ENCODE measurements at places on chromosomes 13 and 19.

GRCh38 chr13:79966493-79966895 is 374.4 kb downstream of the SPRY2 start:
- DNase-seq: peak; percentile 72

DNA sequence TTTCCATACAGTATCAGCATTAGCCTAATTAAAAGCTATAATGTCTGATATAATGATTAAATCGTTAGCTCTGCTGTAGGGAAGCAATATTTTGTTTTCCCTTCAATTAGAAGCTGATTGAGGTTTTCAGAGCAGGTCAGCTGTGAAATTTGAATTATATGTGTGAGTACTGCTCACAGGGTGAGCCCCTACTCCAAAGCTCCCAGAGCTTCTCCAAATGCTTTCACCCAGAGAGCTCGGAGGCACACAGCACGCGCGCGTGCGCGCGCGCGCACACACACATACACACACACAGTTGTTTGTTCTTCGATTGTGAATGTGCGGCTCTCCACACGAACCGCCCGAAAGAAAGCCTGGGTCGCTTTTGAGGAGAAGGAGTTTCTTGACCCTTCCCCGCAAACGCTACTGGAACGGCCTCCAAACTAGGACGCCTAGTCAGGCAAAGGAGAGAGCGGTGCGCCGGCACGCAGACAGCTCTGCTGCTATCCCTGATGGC is 4.8 kb upstream of the SOX1 start:
- DNase-seq: no peak

GRCh38 chr13:54705738-54706137 is 1677.1 kb downstream of the OLFM4 start:
- no peak for DNase-seq

DNA sequence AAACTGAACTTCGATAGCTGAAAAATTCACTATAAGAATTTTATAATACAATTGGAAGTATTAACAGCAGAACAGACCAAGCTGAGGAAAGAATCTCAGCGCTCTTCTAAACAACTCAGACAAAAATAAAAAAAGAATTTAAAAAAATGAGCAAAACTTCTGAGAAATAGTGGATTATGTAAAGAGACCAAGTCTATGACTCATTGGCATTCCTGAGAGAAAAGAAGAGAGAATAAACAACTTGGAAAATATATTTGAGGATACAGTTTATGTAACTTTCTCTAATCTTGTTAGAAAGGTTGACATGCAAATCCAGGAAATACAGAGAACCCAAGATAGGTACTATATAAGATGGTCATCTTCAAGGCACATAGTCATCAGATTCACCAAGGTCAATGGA is 25.4 kb downstream of the SLC25A15 start:
- DNase-seq: no peak

GRCh38 chr13:41332829-41333228 is 21.8 kb downstream of the NAA16 start:
- no peak for DNase-seq

DNA sequence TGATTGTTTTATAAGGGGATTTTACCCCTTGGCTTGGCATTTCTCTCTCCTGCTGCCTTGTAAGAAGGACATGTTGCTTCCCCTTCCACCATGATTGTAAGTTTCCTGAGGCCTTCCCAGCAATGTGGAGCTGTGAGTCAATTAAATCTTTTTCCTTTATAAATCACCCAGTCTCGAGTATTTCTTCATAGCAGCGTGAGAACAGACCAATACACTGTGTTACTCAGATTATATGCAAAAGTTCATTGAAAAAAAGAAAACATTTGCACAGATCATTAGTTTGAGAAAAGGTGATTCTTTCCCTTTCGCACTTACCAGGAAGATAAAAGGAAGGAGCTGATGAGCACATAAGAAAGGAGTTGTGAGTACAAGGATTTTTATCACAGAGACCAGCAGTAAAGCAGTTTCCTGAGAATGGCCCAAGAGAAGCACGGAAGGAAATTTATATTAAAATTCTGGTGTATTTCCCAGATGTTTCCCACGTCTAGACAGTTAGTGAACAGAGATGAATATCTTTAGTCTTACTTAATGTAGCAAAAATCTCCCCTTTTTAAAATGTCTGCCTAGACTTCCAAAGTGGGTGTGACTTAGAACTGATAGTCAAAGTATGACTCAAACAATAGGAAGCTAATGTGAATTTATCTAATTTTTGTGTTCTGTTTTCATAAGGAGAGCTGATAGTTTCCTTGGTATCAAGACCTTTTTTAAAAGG is 431.8 kb upstream of the SGCG start:
- no peak for DNase-seq

GRCh38 chr19:4557144-4557970 is 2.1 kb downstream of the SEMA6B start:
- no peak for DNase-seq

DNA sequence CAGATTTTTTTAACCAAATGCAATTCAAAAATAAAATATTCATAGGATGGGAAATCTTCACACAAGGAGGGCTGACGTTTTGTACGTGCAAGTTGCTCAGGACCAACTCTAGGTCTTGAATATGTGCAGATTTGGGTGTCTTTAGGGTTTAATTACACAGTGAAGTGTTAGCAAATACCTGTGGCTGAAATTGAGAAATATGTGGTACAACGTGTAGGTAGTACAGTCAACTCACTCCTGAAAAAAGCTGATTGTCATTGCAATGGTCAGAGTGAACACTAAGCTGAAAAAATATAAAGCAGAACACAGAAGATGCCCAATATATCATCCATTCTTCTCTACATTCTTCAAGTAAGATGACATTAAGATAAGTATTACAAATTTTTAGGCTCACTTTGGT is 314.3 kb downstream of the SLITRK1 start:
- DNase-seq: no peak

- DNase-seq: no peak
These were observed 9.8 kb downstream of the MED26 start for GRCh38 chr19:16618248-16618647.

DNA sequence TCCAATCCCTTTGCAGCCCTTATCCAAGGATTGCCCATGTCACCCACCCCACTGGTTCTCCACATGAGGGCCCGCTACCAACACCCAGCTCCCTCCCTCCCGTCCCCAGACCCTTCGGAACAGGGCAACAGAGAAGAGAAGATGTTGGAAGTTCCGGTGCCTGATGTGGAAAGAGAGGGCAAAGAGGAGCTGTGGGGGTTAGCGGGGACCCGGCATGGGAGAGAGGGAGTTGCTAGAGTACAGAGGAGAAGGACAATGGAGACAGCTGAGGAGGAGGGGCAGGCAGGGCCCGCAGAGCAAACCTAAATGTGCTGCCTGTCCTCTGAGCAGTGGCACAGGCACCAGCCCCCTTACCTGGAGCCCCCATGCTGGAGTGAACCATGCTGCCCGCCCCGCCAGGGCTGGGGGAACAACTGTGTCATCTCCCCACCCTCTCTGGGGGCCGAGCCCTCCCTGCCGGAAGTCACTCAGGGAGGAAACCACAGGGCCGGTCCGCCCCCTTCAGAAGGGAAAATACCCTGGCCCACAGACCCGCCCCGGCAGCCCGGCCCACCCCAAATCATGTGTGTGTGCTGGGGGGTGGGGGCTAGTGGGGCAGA is at the start of gene POU2F2:
TSS of gene POU2F2 (minus strand) at position 417 of the 599 bp plus-strand sequence. CDS start at position 382, 35 bp downstream.
- no peak for DNase-seq

- DNase-seq: peak; percentile 100
These were observed 563 bp upstream of the TOMM40 start for GRCh38 chr19:44890366-44891015.

DNA sequence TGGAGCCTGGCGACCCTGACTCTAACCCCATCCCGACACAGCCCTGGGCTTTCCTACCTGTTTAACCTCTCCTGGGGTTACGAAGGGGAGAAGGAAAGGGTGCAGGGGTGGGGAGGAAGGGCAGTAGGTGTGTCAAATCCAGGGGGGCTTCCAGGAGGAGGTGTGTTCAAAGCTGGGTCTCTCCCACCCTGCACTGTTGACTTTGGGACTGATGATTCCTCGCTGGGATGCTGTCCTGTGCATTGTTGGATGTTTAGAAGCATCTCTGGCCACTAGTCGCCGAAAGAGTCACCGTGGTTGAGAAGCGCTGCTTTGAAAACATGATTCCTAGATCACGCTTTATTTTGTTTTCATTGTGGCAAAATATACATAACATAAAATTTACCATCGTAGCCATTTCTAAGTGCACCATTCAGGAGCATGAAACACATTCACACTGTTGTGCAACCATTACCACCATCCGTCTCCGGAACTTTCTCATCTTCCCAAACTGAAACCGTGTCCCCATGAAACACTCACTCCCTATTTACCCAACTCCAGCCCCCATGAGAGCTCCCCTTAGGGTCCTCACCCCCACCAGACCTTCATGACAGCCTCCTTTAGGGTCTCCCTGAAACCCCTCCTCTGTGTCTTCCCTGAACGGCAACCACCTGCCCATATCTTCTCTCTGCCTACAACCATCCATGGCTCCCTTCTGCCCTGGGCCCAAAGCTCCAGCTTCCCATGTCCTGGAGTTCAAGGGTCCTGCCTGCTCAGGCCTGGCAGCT is 4.4 kb upstream of the FCER2 start:
- no peak for DNase-seq

DNA sequence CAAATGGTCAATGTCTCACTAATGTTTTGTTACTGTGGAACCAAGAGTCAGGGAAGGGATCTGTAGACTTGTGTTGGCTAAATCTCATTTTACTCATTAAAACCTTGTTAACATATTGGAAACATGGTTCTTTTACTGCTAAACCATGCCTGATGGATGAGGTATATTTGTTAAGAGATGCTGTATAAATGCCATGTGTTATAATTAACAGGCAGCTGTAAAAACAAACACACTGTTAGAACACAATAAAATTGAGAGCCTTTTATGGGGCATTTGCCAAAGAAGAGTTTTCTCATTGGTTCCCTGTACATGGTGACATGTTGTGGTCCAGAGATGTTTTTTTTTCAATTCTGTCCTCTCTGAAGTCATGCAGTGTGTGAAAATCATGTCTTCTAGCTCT is 121.9 kb downstream of the ESD start:
- no peak for DNase-seq

DNA sequence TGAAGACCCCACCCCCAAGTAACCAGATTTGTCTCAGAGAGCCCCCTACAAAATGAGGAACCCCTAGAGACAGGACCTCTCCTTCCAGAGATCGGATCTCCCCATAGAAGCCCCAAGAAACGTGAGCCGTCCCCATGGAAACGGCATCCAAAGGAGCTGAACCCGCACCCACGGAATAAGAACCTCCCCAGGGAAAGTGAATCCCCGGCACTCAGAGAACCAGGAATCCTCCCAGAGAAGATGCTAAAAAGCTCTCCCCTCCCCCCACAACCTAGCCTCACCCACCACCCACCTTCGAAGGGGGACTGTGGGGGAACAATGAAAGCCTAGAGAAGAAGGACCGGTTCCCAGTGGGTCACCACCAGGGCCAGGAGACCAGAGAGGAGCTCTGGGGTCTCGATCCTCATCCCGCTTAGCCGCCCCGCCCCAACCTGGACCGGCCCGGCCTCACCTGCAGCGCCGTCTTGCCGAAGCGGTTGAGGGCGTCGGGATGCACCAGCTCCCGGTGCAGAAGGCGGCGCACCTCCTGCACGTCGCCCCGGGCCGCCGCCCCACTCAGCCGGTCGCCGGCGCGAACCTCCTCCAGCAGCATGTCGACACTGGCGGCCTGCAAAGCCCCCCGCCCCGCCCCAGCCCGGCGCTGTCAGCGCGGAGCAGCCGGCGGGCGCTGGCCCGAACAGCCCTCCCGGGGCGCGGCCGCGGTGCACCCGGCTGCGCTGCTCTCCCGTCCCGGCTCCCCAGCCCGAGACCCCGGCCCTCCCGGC is 535 bp downstream of the CDKN2D start:
- no peak for DNase-seq

DNA sequence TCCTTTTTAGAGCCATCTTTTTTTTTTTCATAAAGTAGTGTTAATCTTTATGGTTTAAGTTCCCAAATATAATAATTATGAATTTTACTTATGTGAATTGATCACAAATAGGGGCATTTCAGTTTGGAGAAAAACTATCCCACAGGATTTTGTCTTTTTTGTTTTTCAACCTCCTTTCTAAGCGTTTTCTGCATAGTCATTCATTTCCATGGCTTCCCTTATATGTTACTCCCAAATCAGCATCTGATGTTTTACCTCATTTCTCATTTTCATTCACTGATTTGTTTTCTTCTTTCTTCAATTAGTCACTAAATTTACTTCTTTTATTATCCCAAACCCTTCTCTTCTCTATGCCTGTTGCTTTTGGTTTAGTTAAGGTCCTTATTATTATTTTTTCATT is 24.7 kb downstream of the PDS5B start:
- no peak for DNase-seq

GRCh38 chr19:34217952-34218817 is 36.2 kb upstream of the GARRE1 start:
- peak; percentile 77 for DNase-seq

GRCh38 chr13:72390909-72391308 is 336.5 kb downstream of the MZT1 start:
- no peak for DNase-seq

GRCh38 chr19:17737690-17738153 is 13.6 kb upstream of the FCHO1 start:
- peak; percentile 52 for DNase-seq

DNA sequence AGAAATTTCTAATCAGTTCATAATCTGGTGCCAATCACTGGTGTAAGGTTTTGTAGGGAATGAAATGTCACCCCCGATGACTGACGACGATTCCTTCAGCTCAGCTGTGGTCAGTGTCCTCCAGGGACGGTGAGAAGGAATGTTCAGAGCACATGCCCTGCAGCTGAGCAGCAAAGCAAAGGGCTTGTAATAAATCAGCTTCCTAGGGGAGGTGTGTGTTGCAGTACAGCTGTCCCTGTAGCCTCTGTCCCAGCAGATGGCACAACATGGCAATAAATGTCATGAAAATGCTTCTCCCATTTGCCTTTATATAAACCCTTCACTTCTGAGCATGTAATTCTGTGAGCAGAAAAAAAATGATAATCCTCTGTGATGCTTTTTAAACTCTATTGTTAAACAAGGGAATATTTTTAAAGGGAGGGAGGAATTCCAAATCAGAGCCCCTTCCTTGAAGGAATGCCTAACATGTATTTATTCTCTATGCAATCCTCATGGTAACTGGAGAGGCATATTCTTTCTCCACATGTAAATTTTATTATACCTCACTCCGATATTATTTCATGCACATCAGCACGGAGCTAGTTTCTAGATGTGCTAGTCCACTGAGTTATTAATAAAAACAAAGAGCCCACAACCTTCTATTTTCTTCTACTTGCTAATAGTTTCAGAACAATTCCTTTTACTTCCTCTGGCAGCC is 102.5 kb downstream of the FAM216B start:
- peak; percentile 13 for DNase-seq

DNA sequence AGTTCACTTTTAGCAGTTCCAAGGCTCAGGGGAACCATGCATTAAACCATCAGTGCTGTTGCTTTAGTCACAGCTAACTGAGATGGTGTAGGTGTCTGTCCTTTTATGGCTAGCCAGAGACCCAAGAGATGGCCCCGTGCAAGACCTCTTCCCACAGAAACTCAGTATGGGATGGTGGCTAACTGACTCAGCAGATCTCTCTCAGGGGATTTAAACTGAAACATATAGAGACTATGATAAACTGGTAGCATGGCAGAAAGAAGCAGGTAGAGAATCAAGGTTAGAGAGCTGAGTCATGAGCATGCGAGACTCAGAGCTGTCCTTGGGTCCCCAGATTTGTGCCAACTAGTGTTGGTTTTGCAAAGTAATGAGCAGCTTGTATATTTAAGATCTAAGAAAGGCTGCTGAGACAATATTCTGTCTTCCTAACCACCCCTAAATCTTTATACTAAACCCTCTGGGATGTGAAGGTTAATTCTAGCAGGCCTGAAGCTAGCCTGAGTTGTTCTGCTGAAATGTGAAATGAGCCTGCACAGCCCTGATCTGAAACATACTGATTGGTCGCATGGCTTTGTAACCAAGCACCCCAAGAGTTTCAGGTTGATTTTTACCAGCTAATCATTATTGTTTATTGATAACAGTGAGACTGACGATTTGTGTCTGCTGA is 6.5 kb upstream of the SCEL start:
- DNase-seq: no peak

All from PC-9 (cell line).